ENCODE measurements at places on chromosomes 3 and 15.

DNA sequence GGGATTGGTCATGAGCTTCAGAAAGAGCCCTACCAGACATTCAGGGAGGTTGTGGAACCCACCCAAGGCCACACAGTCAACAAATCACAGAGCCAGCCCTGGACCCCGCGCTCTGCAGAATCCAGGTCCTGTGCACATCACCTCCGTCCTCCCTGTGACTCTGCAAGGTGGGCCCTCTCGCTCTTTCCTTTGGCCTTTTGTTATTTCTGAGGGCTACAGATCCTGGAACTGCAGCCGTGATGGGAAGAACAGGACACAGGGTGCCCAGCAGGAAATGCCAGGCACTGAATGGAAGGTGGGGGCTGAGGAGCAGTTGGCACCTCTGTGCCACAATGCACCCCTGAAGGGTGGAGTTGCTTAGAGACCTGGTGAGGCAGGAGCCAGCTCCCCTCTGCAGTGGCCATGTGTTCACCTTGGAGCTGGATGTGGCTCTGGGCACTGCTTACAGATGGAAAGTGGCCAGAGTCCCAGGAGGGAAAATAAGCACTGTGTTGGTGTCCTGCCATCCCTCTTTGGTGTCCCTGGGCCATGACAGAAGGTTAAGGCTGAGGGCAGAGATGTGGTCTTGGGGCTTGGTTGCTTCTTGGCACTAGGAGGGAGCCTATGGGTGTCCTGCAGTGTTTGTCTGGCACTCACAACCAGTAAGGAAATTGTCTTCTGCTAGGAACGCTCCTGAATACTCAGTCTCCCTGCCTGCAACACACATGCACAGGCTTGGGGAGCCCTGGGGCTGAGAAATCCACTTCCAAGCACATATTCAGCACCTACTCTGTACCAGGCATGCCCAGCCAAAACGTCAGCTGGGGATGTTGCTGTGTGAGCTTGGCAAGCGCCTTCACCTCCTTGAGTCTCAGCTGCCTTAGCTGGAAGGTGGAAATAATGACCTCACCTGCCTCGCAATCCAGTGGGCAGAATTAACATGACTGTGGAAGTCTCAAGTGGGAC, 98.0 kb upstream of the SLC6A6 start:
- no peak for DNase-seq

DNA sequence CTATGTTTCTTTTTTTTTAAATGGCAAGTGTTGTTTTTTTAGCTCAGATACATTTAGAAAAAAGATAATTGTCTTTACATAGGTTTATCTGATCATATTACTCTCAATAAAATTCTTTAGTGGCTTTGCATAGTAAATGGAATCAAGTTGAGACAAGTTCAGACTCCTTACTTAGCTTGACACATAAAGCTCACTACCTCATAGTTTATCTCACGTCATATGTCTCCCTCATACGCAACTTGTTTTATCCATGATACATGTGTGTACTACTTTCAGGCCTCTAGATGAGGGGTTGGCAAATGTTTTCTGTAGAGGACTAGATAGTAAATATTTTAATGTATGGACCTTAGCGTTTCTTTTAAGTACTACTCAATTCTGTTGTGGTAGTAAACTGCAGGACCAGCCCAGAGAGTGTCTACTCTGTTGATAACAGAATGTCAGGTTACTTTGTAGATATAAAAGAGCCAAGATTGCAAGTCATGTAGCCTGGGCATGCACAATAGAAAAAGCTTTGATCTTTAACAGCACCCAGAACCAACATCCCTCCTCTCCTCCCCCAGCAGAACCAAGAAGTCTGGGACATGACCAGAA, 28.2 kb upstream of the MGA start:
- no peak for DNase-seq

- DNase-seq: no peak
Measured at GRCh38 chr3:101676216-101676764, 642 bp downstream of the ZBTB11 start.

DNA sequence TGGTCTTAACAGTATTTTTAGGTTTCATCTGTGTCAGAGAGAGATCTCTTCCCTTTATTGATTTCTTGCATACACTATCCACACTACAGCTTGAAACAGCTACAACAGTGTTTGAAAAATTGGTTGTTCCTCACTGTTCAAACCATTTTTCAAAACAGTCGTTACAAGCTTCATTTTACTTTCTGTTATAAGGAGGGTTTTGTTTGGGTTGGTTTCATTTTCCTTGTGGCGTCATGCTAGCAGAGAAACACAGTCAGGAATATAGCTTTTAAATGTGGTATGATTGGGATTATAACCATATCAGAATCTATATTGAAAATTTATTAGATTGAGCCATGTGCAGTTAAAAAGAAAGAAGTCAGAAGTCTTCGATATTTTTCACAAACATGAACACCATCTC, 400.6 kb downstream of the ZBTB20 start:
- no peak for DNase-seq

- DNase-seq: no peak
Measured at GRCh38 chr3:191919491-191920026, 458.6 kb downstream of the PYDC2 start.

- no peak for DNase-seq
Measured at GRCh38 chr3:51944451-51945021, 2.4 kb downstream of the PARP3 start.

DNA sequence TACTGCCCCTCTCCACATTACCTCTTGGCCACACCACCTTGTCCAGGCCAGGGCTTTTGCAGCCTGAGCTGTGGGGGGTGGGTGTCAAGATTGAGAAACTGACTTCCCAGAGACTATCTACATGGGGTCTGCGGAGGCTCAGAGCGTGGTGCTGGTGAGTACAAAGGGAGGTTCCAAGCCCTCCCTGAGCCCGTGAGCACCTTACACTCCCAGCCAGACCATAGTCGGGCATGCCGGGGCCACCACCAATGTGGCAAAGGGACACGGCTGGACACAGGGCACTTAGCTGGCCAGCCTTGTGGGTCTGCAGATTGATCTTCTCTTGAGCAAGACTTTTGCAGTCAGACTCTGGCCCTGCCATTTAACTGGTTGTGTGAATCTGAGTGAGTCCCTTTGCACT, 74.1 kb upstream of the GATA2 start:
- no peak for DNase-seq

GRCh38 chr3:42705058-42705767, 2.6 kb upstream of the HHATL start:
- no peak for DNase-seq

DNA sequence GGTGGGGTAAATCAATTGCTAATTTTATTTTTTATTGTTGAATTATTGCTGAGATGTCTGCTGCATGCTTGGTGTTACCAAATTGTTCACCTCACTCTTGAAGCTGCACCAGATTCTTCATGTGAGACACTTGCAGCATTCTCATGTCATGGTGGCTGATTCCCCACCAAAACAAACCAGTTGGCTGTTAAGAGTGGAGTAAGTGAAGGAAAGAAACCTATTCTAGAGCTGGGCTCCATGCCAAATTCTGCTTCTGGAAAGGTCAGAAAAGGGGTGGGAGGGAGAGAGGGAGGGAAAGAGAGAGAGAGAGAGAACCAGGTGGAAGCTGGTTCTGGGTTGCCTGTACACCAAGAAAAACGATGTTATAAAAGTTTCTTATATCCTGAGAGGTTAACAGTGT, 317.5 kb upstream of the THRB start:
- DNase-seq: no peak

DNA sequence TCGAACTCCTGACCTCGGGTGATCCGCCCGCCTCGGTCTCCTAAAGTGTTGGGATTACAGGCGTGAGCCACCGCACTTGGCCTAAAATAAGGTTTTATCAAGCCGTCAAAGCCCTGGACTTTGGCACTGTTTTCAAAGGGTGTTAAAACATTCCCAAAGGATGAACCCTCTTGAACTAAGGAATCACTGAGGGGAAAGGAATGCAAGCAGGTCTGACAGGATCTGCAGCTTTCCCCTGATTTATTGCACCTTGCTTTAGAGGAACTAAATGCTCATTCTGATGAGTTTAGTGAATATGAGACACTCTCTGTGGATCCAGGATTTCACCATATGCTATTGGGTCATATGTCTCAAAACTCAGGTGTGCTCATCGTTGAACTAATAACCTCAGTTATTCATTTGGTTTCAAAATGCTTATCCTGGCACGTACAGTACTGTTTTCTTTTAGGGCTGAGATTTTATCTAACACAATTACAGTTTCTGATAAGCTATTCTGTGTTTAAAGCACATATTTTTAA, 63.0 kb upstream of the TSC22D2 start:
- DNase-seq: no peak

GRCh38 chr15:29570121-29570947, 251.9 kb downstream of the TJP1 start:
- no peak for DNase-seq

GRCh38 chr15:52227456-52227855, 36.3 kb upstream of the GNB5 start:
- no peak for DNase-seq

GRCh38 chr3:123442908-123443307, 6.0 kb downstream of the ADCY5 start:
- no peak for DNase-seq

DNA sequence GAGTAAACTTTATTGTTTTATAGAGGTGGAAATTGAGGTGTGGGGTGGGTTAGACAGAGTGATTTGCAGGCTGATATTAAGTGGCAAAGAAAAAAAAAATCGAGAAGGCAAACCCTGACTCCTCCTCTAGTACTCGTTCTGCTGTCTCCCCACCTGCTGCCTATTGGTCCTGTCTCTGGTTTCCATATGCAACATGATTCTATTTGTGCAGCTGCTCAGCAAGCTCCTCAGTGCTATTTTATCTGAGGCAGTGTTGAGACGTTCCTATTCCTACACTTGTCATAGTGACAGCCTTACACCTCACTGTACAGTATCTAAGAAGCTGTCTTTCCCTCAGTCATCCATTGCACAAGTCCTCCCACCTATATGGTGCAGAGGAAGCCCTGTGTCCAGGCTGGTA, 45.1 kb downstream of the RSL24D1 start:
- DNase-seq: no peak

DNA sequence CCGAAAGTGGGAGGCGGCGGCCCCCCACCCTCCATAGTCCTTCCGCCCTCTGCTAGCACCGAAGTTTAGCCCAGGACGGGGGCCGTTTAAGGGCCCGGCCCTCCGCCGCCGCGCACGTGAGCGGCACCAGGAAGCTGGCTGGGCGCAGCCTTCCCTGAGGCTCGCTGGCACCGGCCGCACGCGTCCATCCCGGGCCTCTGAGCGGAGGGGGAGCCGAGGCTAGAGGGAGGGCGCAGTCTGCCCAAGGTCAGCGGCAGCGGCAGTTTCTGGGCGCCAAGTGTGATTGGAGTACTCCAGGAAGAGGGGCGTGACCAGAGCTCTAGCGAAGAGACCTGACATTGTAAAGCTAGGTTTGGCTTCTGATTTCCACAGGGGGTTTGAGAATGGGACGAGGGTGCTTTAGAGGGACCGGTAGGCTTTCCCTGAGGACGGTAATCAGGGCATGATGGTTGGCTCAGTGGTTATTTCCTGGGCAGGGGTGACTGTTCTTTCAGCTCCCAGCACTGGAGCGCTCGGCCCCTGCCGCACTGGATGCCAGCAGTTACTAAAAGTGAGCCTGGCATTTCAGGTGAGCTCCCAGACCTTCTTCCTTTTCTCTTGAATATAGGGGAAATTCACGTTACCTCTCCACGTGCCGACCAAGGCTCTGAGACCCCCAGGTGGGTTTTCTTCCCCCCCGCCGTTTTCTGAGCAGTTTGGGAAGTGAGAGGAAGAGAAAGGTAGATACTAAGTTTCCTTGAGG, 853 bp downstream of the TEX264 start:
- peak; percentile 26 for DNase-seq

DNA sequence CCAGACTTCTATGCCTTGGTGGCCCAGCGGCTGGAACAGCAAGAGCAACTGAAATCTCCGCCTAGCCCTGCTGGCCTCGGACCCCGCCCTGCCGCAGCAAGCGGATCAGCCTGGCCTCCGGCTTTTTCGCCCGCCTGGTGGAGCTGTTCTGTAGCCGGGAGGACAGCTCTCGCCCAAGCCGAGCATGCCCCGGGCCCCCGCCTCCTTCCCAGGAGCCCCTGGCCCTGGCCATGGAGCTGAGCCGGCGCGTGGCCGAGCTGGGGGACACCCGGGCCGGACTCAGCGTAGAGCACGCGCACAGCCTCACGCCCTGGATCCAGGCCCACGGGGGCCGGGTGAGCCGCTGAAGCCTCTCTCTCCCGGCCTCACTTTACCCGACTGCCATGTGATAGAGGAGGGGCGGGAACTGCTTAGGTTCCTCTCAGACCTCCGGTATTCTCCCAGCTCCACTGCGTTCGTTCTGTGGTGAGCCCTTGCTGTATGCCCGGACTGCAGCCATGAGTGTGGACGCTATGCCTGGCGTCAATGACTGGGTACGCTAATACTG, 24.1 kb upstream of the MRPL3 start:
- DNase-seq: no peak

DNA sequence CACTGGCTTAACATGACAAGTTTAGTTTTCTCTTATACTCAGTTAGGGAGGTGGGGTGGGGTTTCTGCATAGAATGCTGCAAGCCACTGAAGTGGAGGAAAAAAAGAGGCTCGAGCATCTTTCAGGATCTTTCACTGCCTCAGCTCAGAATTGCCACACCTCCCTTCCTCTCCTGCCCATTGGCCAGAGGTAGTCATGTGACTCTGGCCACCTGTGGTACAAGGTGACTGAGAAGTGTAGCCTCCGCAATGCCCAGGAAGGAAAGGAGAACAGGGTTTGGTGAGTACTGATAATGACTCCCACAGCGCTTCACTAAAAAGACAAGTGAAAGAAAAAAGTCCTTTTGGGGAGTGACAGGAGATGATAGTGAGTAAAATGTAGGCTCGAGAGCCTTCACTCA, 124.3 kb upstream of the TRIM42 start:
- DNase-seq: no peak

GRCh38 chr3:29513236-29513635, 232.4 kb downstream of the RBMS3 start:
- no peak for DNase-seq

DNA sequence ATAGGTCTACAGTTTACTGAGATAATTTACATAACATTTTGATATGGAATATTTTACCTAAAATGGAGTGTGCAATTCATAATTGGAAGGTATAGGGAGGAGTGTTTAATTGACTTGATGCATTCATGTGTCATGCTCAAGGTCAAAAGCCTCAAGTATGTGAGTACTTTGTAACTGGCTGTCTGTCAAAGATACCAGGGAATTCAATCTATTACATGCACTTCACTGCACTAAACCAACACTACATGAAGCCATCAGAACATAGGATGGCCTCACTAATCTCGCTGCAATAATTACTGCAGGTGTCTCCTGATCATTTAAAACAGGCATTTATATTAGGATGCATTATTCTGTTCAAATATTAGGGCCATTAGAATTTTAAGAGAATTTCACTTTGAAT, 367.2 kb downstream of the CNTN4 start:
- no peak for DNase-seq

DNA sequence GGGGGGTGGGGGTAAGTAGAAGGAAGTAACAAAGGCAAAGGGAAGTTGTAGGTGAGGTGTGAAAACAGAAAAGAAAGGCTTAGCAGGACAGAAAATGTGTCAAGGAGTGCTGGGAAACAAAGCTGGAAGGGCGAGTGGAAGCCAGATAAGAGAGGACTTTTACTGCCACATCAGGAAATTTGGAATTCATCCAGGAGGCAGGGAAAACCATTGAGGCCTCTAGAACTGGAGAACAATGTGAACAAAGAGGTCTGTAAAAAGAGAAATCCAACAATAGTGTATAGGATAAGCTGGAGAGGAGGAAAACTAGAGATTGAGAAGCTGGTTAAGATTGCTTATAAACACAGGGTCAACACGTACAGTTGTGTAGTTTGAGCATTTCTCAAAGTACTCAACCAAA, 116.6 kb downstream of the NTRK3 start:
- no peak for DNase-seq

- no peak for DNase-seq
Measured at GRCh38 chr3:66518126-66518525, 17.3 kb upstream of the LRIG1 start.

- no peak for DNase-seq
Measured at GRCh38 chr3:100538339-100538706, 45.9 kb downstream of the TMEM45A start.

Data from NCI-H1105 (cell line).